Activated T-cell treated with anti-CD3 and anti-CD28 coated beads for 1 hour (primary cell): ENCODE measurements at places on chromosomes 13 and 19.

- DNase-seq, result no peak
Measured at GRCh38 chr13:35690581-35691207, 214.2 kb upstream of the MAB21L1 start.

DNA sequence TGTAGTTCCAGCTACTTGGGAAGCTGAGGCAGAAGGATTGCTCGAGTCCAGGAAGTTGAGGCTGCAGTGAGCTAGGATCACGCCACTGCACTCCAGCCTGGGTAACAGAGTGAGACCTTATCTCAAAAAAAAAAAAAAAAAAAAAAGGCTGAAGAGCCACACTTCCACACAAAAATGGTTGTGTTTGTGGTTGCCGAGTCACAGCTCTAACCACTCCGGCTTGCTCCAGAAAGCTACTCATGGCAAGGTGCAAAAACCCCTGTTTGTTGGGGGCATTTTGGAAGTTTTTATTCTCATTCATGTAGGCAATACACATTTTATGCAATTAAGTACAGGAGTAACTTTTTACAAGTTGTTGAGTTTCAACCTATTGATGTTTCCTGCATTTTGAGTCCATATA, 93.5 kb downstream of the INSR start:
- DNase-seq, result no peak

DNA sequence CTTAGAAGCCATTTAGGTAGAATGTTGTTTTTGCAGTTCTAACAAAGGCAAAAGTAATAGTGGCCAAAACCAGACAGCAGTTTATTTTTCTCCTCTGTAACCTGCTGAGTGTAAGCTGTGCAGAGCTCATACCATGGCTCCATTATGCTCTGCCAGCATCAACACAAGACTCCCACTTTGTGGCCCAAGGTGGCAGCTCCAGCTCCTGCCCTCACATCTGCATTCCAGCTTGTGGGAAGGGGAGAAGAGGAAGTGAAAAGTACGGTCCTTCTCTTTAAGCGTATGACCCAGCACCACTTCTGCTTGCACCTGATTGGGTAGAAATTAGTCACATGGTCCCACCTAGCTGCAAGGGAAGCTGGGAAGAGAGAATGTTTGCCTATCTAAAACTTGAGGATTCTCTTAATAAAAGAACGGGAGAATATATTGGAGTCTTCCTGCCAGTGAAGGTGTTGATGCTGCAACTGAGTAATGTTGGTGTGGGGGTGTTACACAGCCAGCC, 19.2 kb downstream of the ADGRE1 start:
- no peak for DNase-seq

DNA sequence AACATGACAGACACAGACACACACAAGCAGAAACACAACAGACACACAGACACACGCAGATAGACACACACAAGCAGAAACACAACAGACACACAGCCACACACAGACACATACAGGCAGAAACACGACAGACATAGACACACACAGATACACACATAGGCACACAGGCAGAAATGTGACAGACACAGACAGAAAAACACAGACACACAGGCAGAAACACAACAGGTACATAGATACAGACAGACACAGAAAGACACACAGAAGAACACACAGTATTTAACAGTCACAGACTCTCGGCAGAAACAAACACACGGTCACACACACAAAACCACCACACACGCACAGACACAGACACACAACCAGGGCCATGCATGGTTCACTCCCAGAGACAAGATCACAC, 905 bp downstream of the TBXA2R start:
- DNase-seq, result no peak

GRCh38 chr13:98427331-98427995, 149.4 kb downstream of the STK24 start:
- DNase-seq, result no peak

GRCh38 chr13:95833126-95833525, 156.2 kb downstream of the DNAJC3 start:
- no peak for DNase-seq

DNA sequence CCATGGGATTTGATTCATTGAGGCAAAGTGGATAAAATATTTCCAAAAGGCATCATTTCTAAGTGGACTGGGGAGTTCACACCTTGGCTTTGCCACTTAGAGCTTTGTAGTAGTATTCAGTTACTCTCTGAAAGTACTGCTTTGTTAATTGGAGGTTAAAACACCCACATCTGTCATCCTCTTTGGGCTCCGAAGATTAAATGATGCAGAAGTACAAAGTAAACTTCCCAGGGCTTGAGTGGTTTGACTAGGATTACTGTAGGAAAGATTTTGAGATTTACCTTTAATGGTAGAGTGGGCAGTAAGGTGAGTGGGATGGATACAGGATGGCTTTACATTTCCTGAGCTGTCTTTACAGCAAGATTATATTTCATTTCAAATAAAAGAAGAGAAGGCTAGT, 42.4 kb downstream of the WASF3 start:
- no peak for DNase-seq

- DNase-seq, result no peak
Measured at GRCh38 chr19:29090783-29091526, 122.0 kb downstream of the UQCRFS1 start.

GRCh38 chr19:33317517-33317916, 15.2 kb upstream of the CEBPA start:
- DNase-seq, result no peak

GRCh38 chr19:52722062-52723003, 12.5 kb downstream of the ZNF611 start:
- no peak for DNase-seq

GRCh38 chr13:94829837-94830365, 117.6 kb upstream of the SOX21 start:
- DNase-seq, result no peak

- no peak for DNase-seq
Measured at GRCh38 chr13:101846701-101847100, 394.2 kb downstream of the ITGBL1 start.

- no peak for DNase-seq
Measured at GRCh38 chr13:68170961-68171360, 940.8 kb upstream of the PCDH9 start.

DNA sequence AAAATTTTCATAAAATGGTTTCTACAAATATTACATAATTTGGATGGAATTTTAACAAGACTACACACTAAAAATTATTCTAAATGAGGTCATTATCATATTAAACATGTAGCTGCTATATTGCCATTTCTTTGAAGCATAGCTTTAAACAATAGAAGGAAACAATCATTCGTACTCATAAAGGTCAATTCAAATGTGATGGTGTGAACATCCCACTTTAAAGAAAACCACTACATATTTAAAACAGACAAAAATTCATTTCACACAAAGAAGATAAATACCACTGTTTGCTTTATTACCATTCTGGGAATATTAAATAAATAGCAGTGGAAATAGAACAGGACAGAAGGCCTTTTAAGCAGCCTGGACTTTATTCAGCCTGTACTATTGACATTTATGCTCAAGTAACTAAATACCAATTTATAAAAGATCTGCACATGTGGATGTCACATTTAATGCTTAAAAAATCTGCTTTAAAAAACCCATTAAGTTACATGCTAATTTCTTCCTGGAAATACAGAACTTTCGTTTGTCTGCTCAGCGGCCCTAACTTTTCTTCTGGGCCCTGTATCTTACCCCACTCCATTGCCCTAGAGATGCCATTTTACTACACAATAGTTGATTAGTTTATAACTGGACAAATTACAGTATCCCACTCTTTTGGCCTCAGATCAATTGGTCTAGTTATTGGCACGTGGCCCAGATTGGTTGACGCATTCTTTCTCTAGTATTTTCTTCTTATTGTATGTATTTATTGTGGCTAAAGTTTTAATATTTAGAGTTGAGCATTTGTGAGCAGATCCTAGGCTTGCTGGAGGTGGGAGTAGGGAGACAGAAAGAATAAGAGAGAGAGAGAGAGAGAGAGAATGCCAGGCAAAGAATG, 215.1 kb upstream of the SPRY2 start:
- no peak for DNase-seq

DNA sequence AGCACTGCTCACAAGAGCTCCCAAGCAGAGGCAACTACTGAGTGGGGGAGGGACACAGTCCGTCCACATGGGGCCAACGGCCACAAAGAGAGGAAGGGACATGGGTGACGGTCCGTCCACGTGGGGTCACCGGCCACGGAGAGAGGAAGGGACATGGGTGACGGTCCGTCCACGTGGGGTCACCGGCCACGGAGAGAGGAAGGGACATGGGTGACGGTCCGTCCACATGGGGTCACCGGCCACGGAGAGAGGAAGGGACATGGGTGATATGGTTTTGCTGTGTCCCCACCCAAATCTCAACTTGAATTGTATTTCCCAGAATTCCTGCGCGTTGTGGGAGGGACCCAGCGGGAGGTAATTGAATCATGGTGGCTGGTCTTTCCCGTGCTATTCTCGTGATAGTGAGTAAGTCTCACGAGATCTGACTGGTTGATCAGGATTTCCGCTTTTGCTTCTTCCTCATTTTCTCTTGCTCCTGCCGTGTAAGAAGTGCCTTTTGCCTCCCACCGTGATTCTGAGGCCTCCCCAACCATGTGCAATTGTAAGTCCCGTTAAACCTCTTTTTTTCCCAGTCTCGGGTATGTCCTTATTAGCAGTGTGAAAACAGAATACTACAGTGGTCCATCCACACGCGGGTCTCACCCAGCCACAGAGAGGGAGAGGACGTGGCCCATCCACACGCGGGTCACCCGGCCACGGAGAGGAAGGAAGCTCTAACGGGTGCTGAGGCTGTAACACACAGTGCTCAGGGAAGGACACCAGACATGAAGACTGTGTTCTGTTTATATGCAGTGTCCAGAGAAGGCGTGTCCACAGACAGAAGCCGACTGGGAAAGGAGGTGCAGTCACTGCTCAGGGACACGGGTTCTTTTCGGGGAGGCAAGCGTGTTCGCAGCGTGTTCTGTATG, 48.5 kb downstream of the GAS6 start:
- no peak for DNase-seq

- DNase-seq, result peak; percentile 64
Measured at GRCh38 chr19:1851654-1852580, 3.6 kb upstream of the REXO1 start.

- DNase-seq, result no peak
Measured at GRCh38 chr13:77537289-77537919, 1.9 kb downstream of the SCEL start.

DNA sequence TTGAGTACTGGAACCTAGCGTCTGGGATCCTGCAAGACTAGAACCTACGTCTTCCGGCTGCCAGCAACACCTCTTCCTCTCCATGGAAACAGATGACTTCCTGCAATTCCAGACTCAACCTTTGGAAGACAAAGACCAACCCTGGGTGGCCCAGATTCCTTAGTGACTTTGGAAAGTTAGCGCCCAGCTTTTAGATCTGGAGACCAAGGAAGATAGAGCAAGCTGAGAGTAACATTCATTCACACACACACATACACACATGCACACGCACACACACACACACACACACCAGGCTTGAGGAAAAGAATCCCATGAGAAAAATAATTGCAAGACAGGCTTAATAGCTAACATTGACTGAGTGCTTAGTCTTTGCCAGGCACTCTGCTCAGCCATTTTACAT, 788.9 kb downstream of the UQCRFS1 start:
- no peak for DNase-seq

GRCh38 chr13:46982856-46983582, 86.2 kb upstream of the HTR2A start:
- no peak for DNase-seq

GRCh38 chr13:29523199-29523961, 72.1 kb downstream of the SLC7A1 start:
- DNase-seq, result no peak

DNA sequence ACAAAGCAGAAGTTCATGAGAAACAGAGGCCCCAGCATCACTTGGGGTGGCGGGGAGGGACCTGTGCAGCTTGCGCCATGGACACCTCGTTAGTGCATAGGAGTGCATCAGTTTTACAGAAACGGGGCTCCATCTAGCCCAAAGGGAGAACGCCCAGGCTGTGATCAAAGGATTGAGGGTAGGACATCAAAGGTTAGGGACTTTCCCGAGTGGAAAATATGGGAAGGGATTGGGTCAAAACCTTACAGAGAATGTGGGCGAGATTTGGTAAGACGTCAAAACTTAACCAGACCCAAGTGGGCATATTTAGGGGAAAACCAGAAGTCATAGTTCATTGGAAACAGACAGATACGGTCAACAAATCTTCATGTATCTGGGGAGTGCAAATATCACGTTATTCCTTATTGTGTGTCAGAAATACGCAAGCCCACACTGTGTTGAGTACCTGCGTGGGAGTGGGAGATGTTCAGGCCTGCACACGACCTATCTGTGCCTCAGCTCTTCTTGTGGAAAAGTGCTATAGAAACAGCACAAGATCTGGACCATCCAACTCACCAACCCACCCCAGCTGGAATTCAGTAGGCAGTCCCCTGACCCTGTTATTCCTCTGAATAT, 9.4 kb upstream of the GRAMD1A start:
- no peak for DNase-seq

DNA sequence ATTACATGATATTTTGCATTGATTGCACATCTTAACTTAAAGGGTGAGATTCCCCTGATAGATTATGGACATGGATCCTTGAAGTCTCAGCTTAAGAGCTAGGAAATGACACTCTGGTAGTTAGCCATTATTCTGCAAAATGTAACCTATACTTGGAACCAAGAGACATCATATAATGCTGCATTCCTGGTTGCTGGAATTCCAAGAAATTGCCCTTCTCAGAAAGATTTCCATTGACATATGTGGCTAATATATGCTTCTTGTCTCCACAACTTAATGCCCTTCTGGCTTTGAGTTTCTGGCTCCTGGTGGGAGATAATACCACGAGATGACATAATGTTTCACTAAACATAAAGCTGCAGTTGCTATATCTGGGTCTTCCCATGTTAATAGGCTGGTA, 204.4 kb upstream of the TRPC4 start:
- no peak for DNase-seq

GRCh38 chr19:1097810-1098176, 2.6 kb upstream of the POLR2E start:
- no peak for DNase-seq
